ENCODE measurements at places on chromosomes 11 and 22.

DNA sequence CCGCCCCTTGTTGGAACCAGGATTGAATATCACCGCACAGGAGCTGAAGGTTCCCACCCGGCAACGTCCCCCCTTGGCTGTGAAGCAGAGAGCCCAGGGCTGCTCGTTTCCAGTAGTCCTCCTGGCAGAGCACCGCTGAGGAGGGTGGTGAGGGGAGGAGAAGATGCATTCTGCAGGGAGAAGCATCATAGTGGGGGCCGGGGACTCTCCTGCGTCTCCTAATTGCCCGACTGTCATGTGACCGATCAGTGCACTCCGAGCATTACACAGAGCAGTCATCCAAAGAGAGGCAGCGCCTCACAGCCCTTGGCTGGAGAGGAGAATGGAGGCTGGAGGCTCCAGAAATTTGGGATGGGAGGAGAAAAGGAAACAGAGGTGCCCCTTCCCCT lies 85.0 kb upstream of the SEPTIN5 start:
- no peak for DNase-seq

- no peak for DNase-seq
Observed at GRCh38 chr11:107705027-107705426, 6.8 kb downstream of the SLN start.

DNA sequence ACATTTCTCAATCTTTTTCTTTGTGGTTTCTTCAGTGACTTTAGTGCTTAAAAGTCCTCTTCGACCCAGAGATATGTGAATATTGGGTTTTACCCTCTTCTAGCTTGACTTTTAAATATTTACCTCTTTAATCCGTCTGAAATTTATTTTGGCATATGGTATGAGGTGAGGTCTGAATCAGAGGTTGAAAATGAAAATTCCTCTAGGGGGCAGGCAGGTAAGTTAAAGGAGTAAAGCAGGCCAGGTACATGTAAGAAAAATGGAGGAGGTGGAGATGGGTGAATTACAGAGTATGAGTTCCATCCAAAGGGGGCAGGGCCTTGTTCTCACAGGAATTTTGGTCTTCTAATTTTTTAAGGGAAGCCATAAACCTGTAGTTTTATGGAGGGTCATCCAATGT lies 263.8 kb upstream of the NARS2 start:
- DNase-seq, result no peak

DNA sequence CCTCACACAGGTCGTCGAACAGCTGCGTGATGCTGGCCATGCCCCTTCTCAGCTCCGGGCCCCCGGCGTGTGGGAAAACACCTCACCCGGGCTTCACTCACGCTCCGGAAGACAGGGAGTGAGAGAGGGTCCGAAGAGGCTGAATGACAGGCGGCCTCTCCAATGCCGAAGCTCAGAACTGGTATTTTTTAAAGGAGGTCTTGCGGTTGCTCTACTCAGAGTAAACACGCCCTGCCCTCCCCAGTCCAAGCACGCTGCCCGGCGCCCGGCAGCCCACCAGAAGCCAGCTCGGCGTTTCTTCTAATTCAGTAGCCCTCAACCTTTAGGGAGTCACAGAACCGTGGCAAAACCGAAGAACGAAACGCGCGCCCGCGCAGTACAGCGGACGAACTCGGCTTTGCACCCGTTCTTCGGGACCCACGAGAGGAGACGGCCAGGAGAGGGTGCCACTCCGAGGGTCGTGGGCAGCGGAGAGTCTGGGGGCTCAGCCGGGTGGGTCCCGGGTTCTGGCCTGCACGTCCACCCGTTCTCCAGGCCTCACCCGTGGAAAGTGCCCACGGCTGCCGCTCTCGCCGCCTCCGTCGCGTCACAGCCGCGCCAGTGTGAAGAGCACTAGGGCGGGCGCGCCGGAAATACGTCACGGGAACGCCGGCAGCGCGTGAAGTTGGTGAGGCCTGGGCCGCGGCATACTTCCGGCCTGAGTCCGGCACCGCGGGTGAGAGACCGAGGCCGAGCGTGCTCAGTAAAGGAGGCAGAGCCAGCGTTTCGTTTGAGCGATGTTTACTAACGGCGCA lies at the start of gene TUBGCP6:
TSS of gene TUBGCP6 (minus strand) at position 604 of the 794 bp plus-strand sequence. CDS start at position 40, 564 bp downstream.
- DNase-seq, result peak; percentile 90

DNA sequence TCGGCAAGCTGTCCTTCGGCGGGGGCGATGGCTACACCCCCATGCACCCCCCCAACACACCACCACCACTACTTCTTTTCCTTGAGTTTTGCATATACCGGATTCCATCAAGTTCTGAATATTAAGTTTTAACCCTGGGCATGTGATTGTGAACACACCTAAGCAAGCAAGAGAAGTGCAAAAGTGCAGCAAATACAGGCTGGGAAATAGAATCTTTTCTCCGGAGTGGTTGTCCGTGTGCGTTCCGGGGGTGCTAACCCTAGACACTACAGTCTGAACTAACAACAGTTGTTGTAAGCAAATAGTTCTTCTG lies 574 bp downstream of the PRSS23 start:
- DNase-seq, result no peak

DNA sequence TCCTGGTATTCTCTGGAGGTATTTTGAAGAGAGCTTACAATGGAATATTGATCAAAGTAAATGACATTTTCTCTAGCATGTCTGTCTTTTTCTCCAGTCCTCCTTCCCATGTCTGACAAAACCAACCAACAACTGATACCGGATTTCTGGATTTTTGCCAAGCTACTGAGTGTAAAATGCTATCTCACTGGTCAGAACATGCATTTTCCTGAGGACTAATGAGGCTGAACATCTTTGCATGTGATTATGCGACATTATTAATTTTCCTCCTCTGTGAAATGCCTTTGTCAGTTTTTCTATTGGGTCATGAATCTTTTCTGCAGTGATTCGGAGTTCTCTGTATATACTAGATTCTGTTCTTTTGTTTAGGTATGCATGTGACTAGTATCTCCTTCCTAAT lies 51.4 kb downstream of the CDON start:
- no peak for DNase-seq

GRCh38 chr11:6627762-6628241 lies 8.6 kb upstream of the TPP1 start:
- DNase-seq, result no peak

DNA sequence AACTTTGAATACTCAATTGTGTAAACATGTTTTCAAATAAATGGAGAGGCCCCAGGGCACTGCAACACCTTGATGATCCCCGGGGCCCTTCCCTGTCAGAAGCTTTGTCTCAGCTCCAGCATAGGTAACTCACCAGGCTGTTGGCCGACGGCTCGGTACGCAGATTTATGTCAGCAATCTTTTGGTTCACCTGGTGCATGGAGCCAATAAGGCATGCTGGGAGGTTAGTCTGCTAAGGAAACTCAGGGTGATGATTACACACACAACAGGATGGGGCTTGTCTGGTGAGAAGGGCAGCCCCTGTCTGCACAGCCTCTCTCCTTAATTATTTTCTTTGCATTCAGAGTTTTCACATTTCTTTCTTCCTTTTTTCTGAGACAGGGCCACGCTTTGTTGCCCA lies 10.8 kb downstream of the FAM227A start:
- DNase-seq, result no peak

DNA sequence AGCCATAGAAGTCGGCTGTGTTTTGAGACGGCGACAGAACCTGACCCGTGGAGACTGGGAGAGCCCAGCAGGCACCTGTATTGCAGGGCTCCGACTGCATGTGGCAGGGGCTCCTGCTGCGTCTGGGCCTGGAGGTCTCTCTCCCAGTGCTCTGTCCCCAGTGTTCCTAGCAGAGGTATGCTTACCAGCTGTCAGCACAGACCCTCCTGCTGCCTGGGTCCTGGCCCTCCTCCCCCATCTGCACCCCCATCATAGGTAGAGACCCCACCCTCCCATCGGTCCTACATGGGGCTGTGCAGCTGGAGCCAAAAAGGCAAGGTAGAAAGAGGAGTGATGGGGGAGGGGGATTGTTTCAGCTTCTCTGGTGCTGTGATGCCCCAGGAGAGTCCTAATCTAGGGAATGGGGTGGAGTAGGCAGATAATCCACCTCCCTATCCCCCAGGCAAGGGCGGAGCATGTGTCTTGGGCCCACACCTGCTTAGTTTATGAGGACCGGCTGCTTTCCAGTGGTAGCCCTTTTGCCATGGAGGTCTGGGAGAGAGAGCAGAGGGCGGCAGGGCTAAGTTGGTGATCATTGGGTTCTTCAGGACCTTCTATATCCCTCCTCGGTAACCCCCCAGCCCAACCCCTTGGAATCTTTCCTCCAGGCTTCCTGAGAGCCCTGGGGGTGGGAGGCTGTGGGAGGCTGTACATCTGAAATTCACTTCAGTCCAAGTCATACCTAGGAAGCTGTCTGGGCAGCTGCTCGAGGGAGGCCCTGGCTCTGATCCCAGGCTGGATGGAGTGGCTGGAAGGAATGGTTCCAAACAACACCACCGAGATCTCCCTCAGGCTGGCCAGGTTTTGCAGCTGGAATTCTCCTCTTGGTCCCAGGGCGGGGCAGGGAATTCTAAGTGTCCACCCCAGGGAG lies 5.3 kb downstream of the SLC7A4 start:
- DNase-seq, result no peak

GRCh38 chr22:36377022-36377631 lies 10.6 kb downstream of the MYH9 start:
- no peak for DNase-seq

DNA sequence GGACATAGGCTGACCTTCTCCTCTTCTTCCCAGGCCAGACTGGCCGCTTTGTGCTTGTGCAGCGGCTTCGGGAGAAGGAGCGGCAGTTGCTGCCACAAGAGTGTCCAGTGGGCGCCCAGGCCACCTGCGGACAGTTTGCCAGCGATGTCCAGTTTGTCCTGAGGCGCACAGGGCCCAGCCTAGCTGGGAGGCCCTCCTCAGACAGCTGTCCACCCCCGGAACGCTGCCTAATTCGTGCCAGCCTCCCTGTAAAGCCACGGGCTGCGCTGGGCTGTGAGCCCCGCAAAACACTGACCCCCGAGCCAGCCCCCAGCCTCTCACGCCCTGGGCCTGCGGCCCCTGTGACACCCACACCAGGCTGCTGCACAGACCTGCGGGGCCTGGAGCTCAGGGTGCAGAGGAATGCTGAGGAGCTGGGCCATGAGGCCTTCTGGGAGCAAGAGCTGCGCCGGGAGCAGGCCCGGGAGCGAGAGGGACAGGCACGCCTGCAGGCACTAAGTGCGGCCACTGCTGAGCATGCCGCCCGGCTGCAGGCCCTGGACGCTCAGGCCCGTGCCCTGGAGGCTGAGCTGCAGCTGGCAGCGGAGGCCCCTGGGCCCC lies 1.4 kb downstream of the RASSF7 start:
- no peak for DNase-seq

DNA sequence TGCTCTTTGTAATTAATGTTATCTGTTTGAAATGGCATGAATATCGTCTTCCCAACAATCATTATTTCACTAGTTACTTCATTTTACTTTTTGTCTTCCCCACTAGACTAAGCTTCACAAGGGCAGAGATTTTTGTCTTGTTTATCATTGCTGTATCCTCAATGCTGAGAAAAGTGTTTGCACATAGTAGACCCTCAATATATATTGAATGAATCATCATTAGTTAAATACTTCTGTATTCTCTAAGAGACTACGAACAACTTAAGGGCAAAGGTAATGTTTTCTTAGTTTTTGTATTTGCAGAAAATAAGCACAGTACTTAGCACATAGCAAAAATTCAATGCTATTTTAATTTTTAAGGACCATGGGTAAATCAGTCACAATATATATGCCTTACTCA lies 95.9 kb downstream of the CCDC73 start:
- no peak for DNase-seq

- DNase-seq, result no peak
Observed at GRCh38 chr11:8786933-8787332, 104.3 kb downstream of the RPL27A start.

- no peak for DNase-seq
Observed at GRCh38 chr22:46354993-46355305, 19.4 kb downstream of the TRMU start.

DNA sequence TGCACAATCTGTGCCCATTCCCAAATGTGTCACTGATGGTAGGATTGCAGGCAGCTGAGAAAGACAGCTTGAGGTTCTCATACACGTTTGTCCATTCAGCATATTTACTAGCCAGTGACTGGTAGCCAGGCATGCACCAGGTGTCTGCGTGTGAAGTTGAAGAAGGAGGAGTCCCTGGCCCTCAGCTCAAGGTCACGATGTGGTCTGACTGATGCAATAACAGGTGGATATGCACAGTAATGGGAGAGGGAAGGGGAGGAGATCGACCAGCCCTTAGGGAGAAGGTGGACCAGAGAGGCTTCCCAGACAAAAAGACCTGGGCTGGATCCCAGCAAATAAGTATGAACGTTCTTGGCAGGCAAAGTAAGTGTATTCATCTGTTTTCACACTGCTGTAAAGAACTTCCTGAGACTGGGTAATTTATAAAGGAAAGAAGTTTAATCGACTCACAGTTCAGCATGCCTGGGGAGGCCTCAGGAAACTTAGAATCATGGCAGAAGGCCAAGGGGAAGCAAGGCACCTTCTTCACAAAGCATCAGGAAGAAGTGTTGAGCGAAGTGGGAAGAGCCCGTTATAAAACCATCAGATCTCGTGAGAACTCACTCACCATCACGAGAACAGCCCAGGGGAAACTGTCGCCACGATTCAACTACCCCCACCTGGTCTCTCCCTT lies 96.0 kb downstream of the MN1 start:
- no peak for DNase-seq

- no peak for DNase-seq
Observed at GRCh38 chr11:109304159-109304558, 117.8 kb upstream of the C11orf87 start.

DNA sequence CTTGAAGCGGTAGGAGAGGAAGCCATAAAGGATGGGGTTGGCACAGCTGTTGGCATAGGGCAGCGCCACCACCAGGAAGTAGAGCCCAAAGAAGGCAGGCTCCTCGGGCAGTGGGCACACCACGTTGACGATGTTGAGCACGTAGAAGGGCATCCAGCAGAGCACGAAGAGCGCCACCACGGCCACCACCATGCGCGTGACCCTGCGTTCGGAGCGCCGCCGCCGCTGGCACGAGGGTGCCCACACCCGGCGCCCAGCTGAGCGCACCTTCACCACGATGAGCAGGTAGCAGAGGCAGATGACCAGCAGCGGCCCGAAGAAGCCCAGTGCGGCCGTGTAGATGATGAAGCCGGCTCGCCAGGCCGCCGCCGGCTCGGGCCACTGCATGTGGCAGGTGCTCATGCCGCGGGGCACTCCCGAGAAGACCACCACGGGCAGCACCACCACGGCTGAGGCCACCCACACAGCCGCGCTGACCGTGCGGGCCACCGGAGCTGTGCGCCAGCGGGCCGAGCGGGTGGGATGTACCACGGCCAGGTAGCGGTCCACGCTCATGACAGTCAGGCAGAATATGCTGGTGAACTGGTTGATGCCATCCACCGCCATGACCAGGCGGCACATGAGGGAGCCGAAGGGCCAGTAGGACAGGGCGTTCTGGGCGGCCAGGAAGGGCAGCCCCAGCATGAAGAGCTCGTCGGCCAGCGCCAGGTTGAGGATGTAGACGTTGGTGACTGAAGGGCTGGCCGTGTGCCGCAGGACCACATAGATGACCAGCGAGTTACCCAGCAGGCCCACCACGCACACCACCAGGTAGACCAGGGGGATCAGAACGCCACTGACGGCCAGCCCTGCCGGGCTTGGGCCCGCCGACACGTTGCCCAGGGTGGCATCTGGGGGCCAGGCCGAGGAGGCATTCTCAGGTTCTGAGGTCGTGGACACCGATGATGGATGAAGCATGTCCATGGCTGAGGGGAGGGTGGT lies 5.1 kb downstream of the SSTR3 start:
- no peak for DNase-seq

- no peak for DNase-seq
Observed at GRCh38 chr11:44199816-44200215, 104.3 kb downstream of the EXT2 start.

GRCh38 chr22:38454353-38455075 lies 485 bp downstream of the KCNJ4 start:
- DNase-seq, result no peak

Data from activated T-helper 9 cell treated with anti-CD3 and anti-CD28 coated beads, Interleukin-2, amount 50 U/mL, for 16 hours (primary cell).